Activated naive CD8-positive, alpha-beta T cell treated with anti-CD3 and anti-CD28 coated beads, Interleukin-2, amount 50 U/mL, for 24 hours (primary cell): ENCODE measurements at places on chromosomes 1 and 21.
A peak's percentile ranks its signal among the peaks of the same experiment; 100 is the strongest.

- no peak for DNase-seq
These were observed 96.7 kb upstream of the CXADR start for GRCh38 chr21:17416139-17416538.

GRCh38 chr1:178263341-178263740, 169.4 kb downstream of the RASAL2 start:
- no peak for DNase-seq

GRCh38 chr21:29481081-29481480, 182.4 kb downstream of the BACH1 start:
- DNase-seq = no peak

GRCh38 chr1:72637593-72637992, 355.3 kb upstream of the NEGR1 start:
- DNase-seq = no peak

- no peak for DNase-seq
These were observed 14.7 kb downstream of the C1orf116 start for GRCh38 chr1:207017615-207018559.

- DNase-seq = no peak
These were observed 72.9 kb downstream of the TRIM11 start for GRCh38 chr1:228333739-228334115.

DNA sequence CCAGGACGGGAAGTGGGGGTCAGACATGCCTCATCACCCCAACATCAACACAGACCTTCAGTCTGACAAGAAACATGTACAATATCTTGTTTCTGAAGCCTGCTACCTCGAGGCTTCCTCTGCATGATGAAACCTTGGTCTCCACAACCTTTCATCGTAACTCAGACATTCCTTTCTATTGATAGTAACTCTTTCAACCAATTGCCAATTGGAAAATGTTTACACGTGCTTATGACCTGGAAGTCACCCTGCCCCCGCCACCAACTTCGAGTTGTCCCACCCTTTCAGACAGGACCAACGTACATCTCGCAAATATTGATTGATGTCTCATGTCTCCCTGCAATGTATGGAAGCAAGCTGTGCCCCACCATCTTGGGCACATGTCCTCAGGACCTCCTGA, 159.5 kb downstream of the ETS2 start:
- no peak for DNase-seq

DNA sequence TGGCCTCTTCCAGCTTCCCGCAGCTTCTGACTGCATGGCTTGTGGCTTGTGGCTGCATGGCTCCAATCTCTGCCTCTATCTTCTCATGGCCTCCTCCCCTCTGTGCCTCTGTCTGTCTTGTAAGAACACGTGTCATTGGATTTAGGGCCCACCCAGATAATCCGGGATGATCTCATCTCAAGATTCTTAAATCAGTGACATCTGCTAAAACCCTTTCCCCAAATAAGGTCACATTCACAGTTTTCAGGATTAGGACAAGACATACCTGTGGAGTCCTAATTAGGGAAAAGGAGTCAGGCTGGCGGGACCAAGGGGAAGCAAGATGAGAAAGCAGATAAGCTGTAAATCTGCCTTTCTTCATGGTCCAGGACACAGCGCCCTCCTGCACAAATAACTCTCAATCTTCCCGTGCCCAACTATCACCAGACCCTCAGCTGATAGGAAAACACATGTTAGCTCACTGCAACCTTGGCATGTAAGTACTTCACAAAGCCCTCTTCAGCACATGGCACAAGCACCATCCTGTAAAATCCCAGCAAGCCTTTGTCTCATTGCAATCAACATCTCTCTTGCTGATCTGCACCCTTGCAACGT, 82.2 kb downstream of the SPSB1 start:
- DNase-seq = no peak

DNA sequence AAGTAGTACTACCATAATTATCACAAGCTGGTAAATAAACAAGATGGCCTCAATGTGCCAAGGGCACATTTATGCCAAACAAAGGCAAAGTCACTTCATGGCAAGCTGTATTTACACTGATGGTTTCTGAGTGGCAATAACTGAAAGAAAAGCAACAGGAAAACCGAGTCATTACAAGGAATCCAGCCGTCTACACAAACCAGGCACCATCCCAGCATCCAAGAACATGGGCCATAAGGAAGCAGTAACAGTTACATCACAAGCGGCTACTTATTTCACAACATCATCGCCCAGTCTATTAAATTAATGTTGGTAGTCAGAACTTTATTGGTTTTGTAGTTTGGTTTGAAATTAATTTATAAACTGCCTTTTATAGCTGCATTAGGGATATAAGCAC, 214.2 kb downstream of the RERE start:
- DNase-seq = no peak

- DNase-seq = no peak
These were observed 120.9 kb downstream of the NCAM2 start for GRCh38 chr21:21119091-21119490.

GRCh38 chr1:3068564-3069431, at the start of gene PRDM16:
Gene PRDM16 (plus strand): TSS chr1:3069203. CDS start chr1:3069260, 57 bp downstream.
- DNase-seq = peak; percentile 23

DNA sequence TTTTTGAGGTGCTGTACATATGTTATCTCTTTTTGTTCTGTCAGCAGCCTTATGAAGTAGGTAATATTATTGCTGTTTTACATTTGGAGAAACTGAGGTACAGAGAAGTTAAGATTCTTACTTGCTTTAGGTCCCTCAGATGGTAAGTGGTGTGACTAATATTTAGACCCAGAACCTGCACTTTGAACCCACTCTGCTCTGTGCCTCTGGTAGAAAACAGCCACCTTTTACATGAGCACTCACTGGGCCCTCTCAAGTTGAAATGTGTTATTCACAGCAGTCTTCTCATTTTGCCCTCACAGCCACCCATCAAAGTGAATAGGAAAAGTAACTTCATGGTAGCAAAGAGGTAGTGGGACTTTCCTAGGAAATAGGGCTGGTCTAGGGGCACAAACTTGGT, 4.7 kb downstream of the NSUN4 start:
- no peak for DNase-seq

DNA sequence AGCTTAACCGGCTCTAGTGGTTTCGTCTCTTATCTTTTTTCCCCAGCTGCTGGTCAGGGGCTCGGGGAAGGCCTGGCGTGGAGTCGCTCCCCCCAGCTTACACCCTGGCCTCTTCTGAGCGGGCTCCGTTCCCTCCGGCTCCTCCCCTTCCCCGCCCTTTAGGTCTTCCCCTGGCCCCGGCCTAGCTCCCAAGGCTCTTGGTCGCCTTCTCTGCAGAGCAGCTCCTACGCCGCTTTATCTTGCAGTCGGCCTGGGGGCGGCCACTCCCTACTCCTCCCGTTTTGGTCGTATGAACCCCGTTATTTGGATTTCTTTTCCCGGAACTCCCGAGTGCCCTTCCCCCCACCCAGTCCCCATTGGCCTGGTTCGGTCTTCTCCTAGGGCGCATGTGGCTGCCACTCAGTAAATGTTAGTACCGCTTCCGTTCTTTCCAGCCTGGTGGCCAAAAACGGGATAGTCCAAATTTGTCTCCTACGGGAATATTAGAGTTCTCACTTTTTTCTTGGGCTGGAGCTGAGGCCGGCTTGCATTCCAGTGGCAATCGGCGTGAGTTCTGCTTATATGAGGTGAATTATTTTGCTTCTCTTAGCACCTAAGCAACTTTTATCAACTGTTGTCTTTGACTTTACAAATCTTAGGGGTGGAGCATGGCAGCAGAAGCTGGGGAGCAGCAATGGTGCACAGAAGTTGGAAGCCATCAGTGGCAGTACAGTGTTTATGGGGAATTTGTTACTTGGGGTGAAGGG, 467 bp downstream of the THRAP3 start:
- peak; percentile 82 for DNase-seq

DNA sequence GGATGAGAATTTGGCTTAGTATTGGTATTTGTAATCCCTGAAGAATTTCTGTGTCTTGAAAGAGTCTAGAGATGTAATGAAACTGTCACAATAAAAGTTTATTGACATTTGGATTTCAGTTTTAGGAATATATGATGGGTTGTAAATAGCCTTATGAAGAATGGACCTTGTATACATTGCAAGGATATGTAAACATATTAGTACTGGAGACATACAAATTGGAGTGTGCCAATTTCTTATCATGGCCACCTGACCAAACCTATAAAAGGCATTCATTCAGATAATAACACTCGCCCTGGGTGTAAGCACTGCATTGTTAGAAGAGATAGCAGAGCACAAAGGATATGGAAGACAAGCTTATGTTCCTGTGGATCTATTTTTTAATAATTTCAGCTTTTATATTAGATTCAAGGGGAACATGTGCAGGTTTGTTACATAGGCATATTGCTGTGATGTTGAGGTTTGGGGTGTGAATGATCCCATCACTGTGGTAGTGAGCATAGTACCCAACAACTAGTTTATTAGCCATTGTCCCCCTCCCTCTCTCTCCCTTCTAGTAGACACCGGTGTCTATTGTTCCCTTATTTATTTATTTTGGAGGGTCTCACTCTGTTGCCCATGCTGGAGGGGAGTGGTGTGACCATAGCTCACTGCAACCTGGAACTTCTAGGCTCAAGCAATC, 8.6 kb downstream of the S1PR1 start:
- no peak for DNase-seq

DNA sequence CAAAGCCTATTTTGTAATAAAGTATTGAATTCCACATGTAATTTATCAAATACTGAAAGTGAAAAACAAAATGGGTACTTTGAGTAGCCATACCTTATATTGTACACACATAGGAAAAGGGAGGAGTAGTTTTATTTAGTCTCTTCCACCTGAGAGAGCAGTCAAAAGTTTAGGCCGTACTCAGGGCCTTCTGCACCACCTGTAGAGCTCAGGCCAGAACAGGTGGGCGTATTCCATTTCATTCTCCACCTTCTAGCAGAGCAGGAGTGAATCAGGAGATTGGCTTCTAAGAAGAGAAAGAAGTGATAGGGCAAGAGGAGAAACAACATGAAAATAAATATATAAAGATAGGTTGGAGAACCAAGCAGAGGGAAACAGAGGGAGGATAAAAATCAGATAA, 44.0 kb downstream of the TRAF5 start:
- DNase-seq = no peak

DNA sequence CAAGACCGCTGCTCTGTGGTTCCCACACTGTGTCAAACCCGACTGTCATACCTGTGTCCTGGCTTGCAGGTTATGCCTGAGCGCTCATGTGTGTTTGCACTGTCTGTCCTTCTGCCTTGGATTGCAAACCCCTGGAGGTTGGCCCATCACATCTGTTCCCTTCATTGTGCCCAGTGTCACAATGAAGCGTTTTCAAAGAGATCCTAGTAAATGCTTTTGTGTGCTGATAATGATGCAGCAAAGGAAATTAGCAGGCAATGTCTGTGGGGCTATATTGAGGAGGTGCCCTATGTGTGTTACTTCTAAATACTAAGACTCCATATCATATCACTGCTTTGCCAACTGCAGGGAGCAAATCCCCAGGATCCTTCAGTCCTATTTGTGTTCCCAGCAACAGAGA, 424.4 kb upstream of the NFIA start:
- no peak for DNase-seq

- DNase-seq = no peak
These were observed 37.9 kb downstream of the TGFB2 start for GRCh38 chr1:218383051-218383450.

DNA sequence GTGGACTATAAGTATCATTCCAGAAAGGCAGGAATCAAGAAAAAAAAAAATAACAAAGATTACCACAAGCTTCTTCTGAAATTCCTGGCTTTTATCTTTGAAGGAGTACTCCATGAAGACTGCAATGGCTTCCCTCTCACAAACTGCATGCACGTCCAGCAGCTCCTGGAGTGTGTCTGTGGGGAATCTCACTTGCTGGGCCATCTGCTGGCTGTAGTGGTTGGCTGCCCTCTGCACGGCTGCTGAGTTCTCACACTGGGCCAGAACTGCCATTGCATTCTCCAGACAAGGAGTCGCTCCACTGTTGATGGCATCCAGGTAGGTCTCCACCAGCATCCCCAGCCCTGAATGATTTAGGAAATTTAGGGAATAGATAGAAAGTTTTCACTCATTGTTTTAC, 23.3 kb upstream of the GBP2 start:
- DNase-seq = no peak
